ENCODE measurements at places on chromosomes 16 and 17.

DNA sequence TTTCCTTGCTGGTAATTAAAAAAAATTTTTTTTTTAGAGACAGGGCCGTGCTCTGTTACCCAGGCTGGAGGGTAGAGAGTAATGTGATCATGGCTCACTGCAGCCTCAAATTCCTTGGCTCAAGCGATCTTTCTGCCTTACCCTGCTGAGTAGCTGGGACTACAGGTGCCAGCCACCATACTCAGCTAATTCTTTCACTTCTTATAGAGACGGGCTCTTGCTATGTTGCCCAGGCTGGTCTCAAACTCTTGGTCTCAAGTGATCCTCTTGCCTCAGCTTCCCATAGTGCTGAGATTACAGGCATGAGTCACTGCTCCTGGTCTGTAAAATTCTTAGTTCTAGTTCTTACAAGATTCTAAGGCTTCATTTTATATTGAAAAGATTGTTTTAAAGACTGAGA lies 11.1 kb downstream of the SMIM36 start:
- no peak for DNase-seq

DNA sequence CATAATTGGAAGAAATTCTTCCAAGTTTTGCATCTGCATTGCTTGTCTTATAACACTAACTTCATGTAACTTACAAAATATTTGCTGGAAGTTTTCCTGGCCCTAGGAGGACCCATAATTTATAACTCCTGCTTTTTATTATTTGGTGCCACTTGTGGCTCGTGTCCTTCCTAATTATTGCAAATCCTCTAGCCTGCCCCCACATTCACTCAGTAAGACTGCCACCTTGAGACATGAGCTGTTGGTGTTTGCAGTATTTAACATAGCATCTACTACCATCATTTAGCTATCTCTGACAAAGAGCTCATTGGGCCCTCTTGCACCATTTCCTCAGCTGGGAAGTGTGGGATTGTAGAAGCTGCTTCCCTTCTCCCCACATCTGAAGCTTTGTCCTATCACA lies 49.5 kb downstream of the FTO start:
- DNase-seq = no peak

GRCh38 chr16:81956213-81956948 lies 54.9 kb downstream of the SDR42E1 start:
- DNase-seq = no peak

- no peak for DNase-seq
Observed at GRCh38 chr17:81540676-81541027, 11.5 kb downstream of the FAAP100 start.

GRCh38 chr17:5069724-5070123 lies 8.5 kb upstream of the ZFP3 start:
- no peak for DNase-seq

DNA sequence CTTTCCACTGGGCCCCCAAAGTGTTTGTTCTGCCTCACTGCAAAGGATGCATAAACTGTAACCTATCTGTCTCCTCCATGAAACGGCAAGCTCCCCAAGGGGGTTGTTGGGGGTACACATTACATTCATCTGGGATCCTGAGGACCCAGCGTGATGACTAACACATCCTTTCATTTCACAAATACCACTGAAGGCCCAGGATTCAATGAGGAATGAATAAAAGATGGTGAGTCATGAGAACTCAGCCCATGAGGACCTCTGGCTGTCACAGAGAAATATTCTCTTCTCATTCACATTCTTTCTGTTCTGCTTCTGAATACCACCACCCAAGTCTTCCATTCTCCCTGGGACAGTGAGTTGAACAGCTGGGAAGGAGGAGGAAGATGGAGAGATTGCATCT lies 149.8 kb downstream of the RBFOX3 start:
- DNase-seq = no peak

DNA sequence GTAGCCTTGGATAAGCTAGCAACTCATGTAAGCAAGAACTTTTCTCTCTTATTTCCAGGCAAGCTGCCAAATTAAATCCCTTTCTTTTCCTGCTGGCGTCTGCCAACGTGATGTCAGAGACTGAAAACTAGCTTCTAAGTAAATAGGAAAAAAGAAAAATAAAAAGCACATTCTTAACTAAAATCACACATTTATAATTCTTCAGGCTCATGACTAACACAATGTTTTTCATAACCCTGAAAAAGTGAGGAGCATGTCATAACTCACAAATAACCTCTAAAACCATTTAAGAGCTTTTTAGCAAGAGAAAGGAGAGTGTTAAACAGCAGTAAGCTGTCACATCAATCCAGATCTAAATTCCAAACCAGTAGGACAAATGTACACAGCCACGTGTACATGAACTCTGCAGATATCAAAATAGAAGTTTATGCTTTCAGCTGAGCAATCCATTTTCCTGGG lies 110.0 kb downstream of the N4BP1 start:
- DNase-seq = no peak

DNA sequence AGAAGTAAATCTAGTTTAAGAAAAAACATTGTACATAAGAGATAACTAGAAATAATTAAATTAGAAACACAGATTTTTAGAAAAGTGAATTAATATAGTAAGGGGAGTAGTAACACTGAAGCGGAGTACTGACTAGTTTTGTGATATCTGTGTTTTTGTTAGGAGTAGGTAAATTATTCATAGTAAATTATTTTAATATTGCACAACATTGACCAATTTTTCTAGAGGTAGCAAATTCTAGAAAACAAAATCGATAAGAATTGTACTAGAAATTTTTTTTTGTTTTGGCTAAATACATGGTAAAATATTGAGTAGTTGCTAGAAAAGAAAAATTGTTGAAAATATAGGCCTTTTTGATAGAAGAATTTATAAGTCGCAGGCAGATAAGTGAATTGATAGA lies 156.5 kb downstream of the CHD9 start:
- DNase-seq = no peak

DNA sequence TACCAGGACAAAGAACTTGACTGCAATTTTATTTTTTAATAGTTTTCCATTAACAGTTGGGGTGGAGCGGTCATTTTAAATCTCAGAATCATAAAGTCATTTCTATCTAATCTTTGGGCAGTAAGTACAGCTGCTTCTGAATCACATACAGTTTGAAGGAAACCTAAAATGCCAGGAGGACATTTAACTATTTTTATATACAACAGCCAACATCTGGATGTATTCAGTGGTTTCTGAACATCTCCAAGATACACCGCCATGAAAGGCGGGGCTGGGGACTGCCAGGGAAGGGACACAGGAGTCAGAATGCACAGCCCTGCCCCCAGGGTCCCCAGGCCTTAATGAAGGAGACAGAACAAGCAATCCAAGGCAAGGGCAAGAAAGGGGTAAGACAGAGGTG lies 392.3 kb downstream of the SLC39A11 start:
- DNase-seq = no peak

GRCh38 chr17:32285746-32286517 lies 20.3 kb downstream of the RHBDL3 start:
- no peak for DNase-seq

- DNase-seq = no peak
Observed at GRCh38 chr17:51255673-51256072, 4.2 kb downstream of the MBTD1 start.

DNA sequence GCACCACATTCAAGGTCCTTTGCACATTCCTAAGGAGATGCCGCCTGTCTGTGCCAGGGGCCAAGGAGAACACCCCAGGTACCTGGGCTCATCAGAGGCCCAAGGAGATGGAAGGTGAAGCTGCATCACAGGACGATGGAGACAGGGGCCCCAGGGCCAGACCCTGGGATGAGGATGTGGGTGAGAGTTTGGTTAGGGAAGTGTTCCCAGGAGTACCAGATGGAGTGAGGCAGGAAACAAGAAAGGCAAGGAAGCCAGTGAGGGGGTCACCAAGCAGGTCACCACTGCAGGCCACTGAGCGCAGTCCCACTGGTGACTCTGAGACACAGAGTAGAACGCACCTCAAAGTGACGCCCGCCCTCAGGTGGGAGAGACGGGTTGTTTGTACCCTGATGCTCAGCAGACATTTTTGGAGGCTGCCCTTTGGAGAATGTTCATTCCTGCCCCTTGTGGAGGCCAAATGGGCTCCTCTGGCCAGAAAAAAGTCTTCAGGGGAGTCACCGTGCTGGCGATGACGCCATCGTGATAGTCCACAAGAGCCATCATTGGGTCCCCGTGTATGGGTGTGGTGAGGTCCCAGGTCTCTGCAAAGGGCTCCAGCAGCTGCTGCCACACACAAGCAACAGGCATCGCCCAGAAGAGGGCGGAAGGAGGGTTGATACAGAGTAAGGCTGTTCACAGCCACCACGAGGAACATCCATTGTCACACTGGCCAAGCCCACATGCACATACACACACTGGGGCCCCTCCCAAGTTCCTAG lies 57.5 kb downstream of the BEAN1 start:
- DNase-seq = no peak

DNA sequence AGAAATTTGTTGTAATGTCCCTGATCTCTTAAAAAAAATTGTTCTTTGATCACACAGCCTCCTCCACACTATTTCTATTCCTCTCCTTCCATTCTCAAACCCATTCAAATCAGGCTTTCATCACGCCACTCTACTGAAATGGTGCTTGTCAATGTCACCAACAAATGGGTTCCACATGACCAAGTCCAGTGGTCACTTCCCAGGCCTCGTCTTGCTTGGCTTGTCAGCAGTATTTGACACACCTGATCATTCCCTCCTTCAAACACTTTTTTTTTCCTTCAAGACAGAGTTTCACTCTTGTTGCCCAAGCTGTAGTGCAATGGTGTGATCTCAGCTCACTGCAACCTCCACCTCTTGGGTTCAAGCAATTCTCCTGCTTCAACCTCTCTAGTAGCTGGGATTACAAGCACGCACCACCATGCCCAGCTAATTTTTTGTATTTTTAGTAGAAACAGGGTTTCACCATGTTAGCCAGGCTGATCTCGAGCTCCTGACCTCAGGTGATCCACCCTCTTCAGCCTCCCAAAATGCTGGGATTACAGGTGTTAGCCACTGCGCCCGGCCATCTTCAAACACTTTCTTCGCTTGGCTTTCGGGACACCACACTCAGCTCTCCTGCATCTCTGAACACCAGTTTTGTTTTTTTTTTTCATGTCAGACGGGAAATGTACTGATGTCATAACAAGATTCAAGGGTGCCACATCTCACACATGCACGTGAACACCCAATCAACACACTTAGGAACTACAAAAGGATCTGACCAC lies 18.3 kb downstream of the NQO1 start:
- DNase-seq = no peak

- DNase-seq = no peak
Observed at GRCh38 chr16:19967561-19967960, 82.9 kb upstream of the GPRC5B start.

GRCh38 chr16:29316761-29317183 lies 89.7 kb downstream of the NPIPB11 start:
- DNase-seq = no peak

GRCh38 chr17:41478237-41478636 lies 2.7 kb downstream of the KRT35 start:
- no peak for DNase-seq

DNA sequence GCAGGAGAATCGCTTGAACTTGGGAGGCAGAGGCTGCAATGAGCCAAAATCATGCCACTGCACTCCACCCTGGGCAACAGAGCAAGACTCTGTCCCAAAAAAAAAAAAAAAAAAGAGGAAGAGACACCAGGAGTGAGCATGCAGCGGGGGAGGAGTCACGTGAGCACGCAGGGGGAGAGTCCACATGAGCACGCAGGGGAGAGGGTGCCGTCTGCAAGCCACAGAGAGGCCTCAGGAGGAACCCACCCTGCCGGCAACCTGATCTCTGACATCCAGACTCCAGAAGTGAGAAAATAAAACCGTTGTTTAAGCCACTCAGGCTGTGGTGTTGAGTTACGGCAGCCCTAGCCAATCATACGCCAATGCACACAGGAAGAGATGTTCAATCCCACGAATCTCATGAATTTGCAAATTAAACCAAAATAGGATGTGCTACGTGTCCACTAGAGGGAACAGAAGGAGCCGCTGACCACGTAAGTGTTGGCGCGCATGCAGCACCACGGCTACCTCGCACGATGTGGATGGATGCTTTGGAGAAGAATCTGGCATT lies 42.2 kb downstream of the CCDC57 start:
- DNase-seq = peak; percentile 20

DNA sequence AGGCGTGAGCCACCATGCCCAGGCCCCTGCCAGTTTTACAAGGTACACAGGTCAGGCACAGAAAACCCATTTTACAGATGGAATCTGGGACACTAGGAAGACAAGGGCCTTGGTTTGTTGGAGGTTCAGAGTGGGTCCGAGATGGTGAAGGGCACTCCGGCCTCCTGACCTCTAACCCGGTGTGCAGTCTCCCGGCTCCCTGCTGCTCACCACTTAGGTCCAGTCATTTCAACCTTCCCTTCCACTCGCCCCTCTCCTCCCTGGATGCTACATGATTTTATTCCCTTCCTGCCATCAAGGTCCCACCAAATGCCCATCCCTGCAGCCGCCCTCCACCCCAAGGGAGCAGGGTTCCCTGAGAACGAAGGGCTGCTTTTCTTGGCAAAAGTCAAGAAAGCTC lies 8.7 kb downstream of the ITGAX start:
- no peak for DNase-seq

DNA sequence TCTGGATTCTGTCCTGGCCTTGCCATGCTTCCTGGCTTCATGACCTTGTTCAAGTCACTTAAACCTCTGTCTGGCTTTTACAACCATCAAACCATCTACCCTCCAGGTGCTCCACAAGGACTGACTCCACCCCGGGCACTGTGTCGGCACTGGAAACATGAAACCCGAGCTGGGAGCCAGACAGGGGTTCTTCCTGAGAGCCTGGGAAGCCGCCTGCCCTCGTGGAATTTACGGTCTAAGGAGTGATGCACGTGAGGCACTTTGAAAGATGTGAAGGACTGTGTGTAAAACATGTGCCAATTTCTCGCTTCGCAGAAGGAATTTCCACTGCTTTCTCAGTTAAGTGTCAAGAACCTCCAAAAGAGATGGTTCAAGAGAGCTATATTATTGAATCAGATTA lies 11.6 kb downstream of the CDK5R1 start:
- no peak for DNase-seq

DNA sequence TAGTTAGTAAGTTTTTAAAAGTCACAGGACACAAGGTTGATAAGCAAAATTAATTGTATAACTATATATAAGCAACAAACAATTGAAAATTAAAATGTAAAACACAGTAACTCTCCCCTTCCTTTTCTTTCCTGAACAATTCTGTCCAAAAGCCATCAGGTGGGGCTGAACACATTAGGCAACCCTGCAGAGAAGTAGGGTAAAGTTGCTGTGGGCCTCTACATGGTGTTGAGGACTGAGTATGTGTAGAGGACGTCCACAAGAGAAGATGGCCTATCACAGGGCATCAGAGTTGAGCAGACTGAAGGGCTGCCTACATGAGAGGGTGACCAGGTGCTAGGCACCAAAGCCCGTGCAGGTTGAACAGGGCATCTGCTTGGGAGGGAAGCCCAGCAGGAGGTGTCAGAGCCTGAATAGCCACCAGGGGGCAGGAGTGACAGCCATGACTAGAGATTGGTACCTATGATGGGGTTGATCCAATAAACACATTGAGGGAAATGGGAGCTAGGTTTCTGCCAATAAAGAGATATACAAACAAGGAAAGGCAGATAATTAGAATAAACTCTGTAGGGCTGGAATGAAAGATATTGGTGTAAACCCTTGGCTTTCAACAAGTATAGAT lies 415.1 kb downstream of the NPIPA8 start:
- peak; percentile 24 for DNase-seq

- no peak for DNase-seq
Observed at GRCh38 chr17:73278049-73278464, 16.4 kb upstream of the CPSF4L start.

Measured in CMK (cell line).